Thoracic aorta (tissue), 2 donors: ENCODE measurements at places on chromosomes 12 and 14. TPM values are rescaled to one million over a fixed set of nuclear protein-coding genes. Genes with fewer than 3 reads are reported as not detected.

- DNase-seq = no peak
- H3K4me1 ChIP-seq = no peaks in the 10 kb centered on the region
- no peak overlapping the region for H3K4me3 ChIP-seq
These were observed 8.3 kb upstream of the STAT6 start for GRCh38 chr12:57119294-57120085.

PDE3A gene
- 110 TPM for total RNA-seq

GRCh38 chr12:68957273-68957672 lies 24.3 kb upstream of the CPM start:
- H3K27ac ChIP-seq = no peak overlapping the region
- no peaks in the 10 kb centered on the region for H3K4me1 ChIP-seq
- DNase-seq = no peak
- H3K4me3 ChIP-seq = no peak overlapping the region
- H3K36me3 ChIP-seq = no peaks in the 10 kb centered on the region

GRCh38 chr12:27340971-27341370 lies 8.3 kb downstream of the BMAL2 start:
- no peaks in the 10 kb centered on the region for H3K4me1 ChIP-seq
- no peak overlapping the region for H3K4me3 ChIP-seq
- no peak overlapping the region for H3K27ac ChIP-seq
- no peak for DNase-seq
- H3K27me3 ChIP-seq = no peaks in the 10 kb centered on the region
